Fibroblast of skin of scalp (primary cell): ENCODE measurements at places on chromosomes 13 and 19.

DNA sequence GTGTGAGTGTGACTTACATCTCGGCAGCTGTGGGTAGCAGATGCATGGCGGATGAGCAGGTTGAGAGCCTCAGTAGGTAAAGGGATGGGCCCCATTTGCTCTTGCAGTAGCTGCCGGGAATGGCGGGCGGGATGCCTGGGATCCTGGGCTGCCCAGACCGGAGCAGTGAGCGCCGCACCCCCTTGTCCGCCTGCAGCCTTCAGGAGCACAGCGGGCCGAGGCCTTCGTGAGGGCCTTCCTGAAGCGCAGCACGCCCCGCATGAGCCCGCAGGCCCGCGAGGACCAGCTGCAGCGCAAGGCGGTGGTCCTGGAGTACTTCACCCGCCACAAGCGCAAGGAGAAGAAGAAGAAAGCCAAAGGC lies 4.1 kb downstream of the POP4 start:
- DNase-seq: no peak

DNA sequence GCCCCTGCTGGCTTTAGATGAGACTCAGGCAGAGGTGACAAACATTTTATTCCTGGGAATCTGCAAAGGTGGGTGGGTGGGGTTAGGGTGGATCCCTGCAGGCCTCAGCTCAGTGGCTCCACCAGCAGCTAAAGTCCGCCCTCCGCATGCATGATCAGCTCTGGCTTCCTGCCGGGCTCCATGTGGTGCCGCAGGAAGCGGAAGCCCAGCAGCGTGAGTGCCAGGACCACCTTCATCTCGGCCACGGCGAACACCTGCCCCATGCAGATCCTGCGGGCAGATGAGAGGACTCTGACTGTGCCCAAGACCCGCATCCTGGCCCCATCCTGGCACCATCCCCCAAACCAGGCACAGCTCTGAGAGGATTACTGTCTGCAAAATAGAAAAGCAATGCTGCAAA lies 26.3 kb downstream of the CYP4F2 start:
- no peak for DNase-seq

DNA sequence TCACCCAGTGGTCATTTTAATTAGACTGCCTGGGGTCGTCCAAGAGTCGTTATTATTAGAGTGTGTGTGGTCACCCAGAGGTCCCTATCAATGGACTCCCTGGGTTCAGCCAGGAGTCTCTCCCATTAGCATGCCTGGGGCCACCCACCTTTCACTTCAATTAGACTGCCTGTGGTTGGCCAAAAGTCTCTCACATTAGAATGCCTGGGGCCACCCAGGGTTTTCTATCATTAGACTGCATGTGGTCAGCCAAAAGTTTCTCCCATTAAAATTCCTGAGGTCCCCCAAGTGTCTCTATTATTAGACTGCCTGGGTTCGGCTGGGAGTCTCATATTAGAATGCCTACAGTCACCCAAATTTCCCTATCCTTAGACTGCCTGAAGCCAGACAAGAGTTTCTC lies 1472.6 kb downstream of the UQCRFS1 start:
- no peak for DNase-seq

DNA sequence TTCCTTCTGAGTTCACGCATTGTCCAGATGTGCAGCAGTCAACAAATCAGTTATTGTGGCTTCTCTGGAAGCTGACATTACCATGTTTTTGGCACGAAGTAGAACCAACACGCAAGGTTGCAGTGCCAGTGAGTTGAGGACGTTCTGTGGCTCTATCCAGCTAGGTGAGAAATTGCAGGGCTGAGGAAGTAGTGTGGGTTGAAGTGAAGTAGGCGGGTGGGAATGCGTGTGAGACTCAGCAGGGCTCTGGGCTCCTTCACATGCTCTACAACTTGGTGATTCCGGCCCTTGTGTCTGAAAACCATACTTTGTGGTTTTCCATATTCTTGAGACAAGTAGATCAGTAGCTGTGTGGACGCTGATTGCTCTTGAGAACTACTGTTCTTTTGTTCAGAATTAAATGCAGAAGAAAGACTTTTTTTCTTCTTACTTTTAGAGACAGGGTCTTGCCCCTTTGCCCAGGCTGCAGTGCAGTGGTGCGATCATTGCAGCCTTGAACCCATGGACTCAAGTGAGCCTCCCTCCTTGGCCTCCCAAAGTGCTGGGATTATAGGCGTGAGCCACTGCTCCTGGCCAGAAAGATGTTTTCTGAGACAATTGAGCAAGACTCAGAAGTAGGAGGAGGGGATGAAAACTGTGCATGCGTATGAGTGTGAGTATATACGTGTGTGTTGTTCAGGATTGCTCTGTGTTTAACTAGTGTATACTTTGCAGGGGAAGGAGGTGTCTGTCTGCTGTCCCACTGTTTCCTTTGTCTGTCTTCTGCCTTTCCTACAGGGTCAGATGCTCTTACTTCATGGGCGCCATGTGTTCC lies 46.2 kb downstream of the GATAD2A start:
- no peak for DNase-seq

DNA sequence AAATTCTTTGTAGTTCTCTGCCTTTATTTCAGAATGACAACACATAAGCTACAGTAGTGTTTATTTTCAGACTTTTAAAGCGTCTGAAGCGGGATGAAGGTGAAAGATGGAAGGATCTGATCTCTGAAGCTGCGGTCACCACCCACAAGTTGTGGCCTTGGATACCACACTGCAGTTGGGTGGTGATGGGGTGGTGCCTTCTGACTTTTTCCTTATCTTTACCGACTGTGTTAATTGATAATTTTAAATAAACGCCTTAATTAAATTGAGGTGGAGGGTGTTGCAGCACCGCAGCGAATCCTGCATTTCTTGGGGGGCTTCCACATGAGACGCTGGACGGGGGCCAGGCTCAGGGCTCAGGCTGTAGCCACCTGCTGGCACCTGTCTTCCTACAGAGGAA lies 1.3 kb downstream of the TFDP1 start:
- no peak for DNase-seq

GRCh38 chr13:75725736-75726135 lies 89.6 kb downstream of the LMO7 start:
- DNase-seq: no peak

GRCh38 chr19:45340232-45340898 lies at the start of gene KLC3:
Gene KLC3 (plus strand): TSS chr19:45340750. CDS start chr19:45345542, 4,792 bp downstream.
- DNase-seq: no peak

DNA sequence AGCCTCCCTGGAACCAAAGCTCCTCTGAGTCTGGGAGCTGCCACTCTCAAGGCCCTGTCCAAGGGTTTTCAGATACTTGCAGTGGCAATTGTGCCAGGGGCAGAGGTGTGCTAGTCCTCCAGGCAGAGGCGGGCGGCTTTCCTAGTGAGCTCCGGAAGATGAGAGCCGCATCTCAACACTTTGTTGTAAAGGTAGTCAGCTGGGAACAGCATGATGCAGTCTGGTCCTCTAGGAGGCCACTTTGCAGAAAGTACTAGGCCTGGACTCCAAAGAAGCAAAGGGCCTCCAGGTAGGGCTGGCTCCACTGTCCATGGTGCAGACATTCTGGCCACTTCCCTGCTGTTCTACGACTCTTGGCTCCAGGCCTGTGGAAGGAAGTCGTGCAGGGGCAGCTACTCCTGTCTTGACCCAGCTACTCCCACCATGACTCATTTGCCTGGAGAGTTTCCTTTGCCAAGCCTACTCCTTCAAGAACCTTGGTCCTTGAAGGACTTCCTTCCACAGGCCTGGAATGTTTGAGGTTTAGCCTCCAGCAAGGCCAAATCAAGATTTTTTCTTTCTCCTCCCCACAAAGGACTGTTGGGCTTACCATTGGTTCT lies 9.9 kb upstream of the ZNF536 start:
- peak; percentile 72 for DNase-seq

GRCh38 chr19:15331419-15332310 lies 674 bp downstream of the BRD4 start:
- DNase-seq: peak; percentile 46

DNA sequence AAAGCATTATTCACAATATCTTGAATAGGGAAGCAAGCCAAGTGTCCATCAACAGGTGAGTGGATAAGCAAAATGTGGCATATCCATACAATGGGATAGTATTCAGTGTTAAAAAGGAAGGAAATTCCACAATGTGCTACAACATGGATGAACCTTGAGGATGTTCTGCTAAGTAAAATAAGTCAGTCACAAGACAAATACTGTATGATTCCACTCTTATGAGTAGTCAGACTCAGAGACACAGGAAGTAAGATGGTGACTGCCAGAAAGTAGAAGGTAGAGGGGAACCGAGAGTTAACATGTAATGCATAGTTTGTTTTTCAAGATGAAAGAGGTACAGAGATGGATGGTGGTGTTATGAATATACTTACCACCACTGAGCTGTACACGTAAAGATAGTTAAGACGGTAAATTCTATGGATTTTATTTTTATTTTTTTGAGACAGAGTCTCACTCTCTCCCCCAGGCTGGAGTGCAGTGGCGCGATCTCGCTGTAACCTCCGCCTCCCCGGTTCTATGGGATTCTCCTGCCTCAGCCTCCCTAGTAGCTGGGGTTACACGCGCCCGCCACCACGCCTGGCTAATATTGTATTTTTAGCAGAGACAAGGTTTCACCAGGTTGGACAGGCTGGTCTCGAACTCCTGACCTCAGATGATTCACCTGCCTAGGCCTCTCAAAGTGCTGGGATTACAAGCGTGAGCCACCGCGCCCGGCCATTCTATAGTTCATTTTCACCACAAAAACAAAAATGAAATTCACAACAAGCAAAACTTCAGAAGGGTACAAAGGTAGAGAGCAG lies 1.0 kb upstream of the CHAMP1 start:
- DNase-seq: peak; percentile 38

GRCh38 chr13:30984620-30985019 lies 52.2 kb downstream of the TEX26 start:
- DNase-seq: no peak

DNA sequence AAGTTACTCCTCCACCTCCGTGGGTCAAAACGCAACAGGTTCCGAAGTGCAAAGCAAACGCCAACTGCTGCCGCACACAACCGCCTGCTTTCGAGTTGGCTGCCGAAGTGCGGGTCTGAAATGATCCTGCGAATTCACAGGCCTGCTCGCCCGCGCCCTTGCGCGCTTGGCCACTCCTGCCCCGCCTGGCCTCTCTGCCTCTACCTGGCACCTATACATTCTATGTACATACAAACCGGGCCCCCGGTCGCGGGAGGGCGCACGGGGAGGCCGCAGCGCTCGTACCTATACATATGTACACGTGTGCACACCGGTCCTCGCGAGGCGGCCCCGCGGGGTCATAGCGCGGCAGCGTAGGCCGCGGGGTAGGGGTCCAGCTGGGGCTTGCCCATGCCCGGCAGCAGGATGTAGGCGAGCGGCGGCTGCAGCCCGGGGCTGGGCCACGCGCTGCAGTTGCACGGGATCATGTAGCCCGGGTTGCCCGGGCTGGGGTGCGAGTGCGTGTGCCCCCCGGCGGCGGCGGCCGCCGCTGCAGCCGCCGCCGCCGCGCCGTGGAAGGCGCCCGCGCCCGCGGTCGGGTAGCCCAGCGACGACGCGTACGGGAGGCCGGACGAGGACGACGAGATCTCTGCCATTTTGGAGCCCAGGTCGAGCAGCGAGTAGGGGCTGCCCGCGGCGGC lies 1.3 kb downstream of the SOX21 start:
- DNase-seq: no peak

DNA sequence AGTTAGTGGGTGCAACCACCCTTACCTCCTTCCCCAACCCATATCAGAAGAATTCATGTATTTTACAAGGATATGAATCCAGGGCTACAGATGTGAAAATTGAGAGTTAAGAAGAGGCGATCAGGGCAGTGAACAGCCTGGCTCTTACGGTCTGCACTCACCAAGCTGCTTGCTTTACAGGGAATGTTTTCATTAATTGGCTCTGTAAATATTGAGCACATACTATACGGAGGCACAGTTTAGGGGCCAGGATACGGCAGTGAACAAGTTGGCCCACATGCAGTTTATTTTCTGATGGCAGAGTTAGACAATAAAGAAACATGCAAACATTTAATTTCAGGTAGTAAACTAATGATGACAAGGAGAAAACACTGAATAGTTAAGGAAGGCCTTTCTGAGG lies 6.4 kb downstream of the POLR1D start:
- no peak for DNase-seq

DNA sequence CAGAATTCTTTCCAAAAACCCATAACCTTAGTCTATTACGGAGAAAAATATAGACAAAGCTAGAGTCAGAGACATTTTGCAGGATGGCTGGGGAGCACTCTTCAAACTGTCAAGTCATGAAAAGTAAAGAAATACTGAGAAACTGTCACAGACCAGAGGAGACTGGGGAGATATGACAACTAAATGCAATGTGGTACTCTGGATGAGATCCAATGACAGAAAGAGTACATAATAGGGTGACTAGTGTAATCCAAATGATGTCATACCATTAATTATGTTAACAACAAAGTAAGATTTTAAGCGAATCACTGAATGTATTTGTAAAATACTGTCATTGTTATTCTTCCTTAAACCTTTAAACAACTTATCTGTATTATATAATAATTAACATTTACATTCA lies 393.8 kb downstream of the LIG4 start:
- DNase-seq: no peak

DNA sequence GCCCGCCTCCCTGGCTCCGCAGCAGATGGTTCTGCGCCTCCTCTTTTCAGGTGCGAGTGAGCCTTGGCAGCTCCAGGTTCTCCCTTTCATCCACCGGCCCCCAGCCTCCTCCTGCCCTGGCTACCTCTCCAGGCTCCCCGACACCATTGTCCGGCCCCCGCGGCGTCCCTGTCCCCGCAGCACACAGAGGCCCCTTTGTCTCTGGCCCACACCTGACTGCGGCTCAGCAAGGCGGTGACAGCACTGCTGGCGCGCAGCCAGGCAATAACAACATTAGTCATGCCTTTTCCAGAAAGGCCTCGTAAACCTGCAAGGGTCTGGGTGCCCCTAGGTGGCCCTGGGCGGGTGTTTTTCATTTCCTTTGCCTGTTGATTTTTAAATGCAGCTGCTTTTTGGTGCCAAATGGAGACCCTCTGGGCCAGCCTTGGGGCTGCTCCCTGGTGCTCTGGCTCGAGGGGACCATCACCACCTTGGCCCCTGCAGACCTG lies 73.2 kb upstream of the MEDAG start:
- DNase-seq: no peak

DNA sequence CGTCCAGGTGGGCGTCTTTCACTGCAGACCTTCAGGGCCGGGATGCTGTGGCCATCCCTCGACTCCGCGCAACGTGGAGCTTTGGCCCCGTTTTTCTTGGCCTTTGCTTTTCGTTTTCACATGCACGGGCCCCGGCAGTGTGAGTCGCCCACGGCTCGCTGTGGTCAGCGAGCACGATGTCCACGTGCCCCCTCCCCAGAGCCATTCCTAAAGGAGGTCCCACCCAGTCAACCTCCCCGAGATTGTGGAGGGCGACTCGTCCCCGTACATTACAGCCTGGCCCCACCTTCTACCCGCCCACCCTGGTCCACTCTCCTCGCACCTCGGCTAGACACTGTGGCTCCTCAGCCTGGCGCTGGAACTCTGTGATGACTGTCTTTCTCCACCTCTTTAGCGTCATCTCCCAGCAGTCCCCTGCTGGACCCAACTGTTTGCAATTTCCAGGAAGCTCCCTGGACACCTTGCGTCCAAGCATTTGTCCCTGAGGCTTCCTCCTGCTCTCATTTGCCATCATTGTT lies 405 bp downstream of the ZNF446 start:
- peak; percentile 7 for DNase-seq

- no peak for DNase-seq
Observed at GRCh38 chr19:11295180-11295579, 780 bp upstream of the TSPAN16 start.
